Fibroblast of gingiva (primary cell): ENCODE measurements at places on chromosomes 4 and X.

- DNase-seq = no peak
Measured at GRCh38 chr4:36337665-36338185, 56.3 kb downstream of the DTHD1 start.

DNA sequence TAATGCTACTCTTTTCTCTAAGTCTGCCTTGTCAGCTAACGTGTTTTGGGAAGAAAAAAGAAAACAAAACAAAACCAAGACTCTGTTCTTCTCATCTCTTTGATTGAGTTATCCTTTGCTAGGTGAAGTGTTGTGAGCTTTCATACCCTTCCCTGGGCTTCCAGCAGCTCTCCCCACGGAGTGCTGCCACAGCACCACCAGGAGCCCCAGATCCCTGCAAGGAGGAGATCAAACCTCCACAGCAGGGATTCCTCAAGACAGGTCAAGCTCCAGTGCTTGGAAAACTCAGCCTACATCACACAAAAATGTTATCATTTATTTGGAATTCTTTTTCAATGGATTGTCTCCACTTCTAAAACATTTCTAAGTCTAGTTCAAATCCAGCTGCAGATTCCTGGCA is 1981.9 kb upstream of the TENM3 start:
- DNase-seq = no peak

DNA sequence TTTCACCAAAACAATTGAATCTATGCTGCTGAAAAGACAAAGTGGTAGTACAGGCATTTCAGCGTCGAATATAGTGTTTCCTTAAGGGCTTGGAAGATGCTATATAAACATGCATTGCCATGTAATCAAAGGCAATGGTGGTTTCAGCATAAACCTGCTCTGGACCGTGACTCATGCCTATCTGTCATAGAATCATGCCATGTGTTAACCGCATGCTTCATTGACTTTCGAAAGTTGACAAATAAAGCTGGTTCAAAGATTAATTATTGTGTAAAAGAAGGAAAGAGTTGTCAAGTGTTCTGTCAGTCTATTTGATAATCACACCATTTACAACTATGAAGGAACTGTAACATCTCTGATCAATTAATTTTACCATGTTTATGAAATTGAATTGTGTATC is 83.2 kb downstream of the FUNDC1 start:
- DNase-seq = no peak

GRCh38 chr4:141580523-141580922 is 55.9 kb upstream of the IL15 start:
- no peak for DNase-seq

GRCh38 chrX:65706041-65706828 is 38.8 kb downstream of the MSN start:
- peak; percentile 78 for DNase-seq

- DNase-seq = no peak
Measured at GRCh38 chr4:120723986-120724385, 198.5 kb downstream of the PRDM5 start.

GRCh38 chr4:184280137-184280536 is 62.5 kb upstream of the ENPP6 start:
- DNase-seq = no peak

DNA sequence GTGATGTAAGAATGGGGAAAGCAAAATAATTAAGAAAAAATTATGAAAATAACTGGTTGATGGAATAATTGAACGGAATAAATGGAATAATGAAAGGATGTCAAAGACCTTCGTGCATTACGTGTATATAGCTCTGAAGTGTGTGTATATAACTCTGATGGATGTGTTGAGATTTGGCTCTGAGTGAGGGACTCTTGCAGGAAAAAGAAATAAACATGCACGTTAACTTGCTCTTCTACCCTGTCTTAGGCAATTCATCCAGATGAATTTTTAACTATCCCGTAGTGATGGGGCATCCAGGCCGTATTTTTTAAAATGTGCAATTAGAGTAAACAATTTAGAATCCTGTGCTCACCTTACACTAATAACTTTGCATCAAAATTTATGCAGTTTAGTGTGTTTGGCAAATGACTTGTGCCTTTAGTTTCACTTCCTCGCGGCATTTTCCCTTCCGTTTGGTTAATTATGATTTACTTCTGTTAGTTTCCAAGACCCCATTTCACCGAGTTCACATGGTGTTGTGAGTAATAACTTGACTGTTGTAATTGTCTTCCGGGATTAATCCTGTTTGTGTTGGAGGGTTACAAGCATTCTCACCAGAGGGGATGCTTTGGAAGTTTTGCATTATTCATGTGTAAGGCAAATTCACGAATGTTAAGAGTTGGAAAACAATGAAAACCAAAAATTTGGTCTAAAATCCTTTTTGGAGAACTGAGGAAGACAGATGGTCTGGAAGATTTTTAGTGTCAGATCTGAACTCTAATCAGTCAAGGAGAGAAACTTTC is 256.5 kb upstream of the FAT1 start:
- DNase-seq = no peak

- no peak for DNase-seq
Measured at GRCh38 chrX:73977542-73978169, 326.3 kb upstream of the ZCCHC13 start.
